ENCODE measurements at places on chromosomes 4 and X.

DNA sequence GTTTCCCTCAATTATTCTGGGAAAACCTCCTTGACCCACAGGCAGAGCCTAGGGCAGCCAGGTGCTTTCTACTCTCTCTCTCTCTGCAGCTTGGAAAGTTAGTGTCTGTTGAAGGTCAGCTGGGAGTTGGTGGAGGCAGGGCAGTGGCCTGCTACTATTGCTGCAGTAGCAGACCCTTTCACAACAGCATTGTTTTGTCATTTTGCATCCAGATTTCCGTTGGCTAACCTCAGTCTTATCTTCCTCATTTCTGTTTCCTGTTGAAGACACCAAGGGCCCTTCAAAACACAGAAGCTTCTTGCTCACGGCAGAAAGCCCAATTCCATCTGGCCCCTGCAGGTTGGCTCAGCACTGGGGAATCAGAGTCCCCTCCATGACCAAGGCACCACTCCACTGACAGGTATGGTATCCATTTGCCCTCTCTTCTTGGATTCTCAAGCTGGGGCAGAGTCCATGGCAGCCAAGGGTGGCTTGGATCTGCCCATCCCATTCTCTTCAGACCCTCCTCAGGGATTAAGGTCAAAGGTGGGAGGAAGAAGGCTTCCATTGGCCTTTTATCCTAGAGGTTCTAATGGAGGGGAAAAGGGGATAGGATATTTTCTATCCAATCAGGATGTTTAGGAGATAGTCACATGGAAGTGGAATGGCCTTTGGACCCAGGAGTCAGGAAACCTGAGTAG lies 24.6 kb downstream of the VSIG4 start:
- DNase-seq: no peak

DNA sequence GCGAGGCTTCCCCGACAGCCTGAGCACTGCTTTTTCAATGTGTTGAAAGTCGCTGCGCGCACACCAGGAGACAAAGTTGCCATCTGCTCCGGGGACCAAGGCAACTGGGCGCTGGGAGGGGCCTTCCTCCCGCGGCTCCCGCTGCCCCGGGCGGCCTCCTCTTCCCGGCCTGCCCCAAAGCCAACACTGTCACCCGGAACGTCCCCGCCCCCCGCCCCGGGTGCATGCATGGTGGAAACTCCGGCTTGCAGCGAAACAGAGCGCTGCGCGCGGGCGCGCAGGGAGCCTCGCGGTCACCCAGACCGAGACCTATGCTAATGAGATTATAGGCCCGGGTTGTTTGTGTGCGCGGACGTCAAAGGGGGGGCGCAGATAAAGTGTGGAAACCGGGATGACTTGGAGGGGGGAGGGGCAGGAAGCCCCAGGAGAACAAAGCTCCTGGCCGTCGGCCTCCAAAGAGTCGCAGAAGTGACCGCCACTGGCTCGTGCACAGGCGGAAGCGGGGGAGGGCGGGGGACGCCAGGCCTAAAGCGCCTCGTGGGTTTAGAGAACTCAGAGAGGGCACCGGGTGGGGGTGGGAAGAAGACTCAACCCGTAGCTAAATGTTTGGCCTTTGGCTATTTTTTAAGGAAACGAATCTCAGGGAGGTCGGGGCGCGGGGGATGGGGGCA lies 88.8 kb downstream of the BCOR start:
- DNase-seq: peak; percentile 73

DNA sequence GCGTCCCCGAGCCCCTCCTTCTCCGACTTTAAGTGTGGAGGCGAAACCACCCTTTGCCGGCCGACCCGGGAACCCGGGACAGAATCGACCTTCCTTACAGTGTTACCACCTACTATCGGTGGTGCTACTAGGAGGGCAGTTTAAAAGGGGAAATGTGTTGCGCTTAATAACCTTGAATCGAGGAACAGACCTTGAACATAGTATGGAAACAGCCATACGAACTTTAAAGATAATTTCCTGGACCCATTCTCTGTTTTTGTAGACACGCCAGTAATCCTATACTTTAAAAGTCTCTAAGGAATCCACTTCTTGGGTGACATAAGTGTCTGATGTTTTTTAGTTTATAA lies 1.5 kb downstream of the ING2 start:
- no peak for DNase-seq

DNA sequence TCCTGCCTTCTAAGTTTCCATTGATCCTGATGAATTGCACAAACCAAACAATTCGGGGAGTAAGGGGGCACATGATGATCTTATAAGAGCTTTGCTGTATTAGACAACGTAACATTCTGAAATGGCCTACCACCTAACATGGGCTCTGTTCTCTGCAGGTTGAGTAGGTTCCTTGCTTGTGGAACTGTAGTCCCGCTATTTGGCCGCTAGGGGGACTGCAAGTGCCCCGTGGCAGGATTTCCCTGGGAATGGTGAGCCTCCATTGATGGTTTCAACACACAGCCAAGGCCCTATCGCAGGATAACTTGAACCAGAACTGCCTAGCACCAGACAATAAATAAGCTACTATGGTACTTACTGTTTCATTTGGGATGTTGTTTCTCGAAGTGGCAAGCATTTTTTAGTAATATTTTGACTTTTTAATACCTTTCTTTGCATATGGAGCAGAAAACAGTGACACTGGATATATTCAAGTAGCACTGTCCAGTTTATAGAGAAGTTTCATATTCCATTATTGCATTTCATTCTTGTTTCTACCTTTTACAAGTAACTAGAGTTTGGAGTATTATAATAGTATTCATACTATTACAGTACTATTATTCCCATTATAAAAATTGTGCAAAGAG lies 11.9 kb downstream of the AR start:
- no peak for DNase-seq

DNA sequence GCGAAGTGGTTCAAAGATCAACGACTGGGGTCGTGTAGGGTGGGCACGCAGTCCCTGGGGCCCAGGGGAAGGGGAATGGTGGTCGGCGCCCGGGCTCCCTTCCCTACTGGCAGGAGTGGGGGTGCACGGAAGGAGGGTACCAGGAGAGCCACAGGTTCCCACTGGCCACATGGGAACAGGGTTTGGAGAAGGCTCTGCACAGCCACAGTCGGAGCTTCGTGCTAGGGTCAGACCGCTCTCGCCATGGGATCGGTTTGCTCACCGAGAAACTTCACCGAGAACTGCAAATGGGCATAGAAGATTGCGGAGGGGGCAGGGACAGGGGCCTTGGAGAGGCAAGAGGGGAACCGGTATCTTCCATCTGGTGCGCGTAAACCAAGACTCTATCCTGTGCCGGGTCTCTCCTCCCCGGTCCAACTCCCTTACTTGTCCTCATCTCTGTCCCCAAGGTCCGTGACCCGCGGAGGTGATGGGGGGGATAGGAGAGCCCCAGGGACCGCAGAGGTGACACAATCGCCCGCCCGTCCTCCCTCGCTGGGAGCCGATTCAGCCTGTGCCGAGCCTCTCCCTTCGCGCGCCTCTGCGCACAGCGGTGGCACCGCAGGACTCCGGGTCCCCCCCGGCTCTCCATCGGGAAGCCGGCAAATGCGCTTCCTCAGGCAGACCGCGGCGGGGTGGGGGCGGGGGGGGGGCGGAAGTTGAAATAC lies 1.0 kb downstream of the SCD5 start:
- DNase-seq: peak; percentile 62

DNA sequence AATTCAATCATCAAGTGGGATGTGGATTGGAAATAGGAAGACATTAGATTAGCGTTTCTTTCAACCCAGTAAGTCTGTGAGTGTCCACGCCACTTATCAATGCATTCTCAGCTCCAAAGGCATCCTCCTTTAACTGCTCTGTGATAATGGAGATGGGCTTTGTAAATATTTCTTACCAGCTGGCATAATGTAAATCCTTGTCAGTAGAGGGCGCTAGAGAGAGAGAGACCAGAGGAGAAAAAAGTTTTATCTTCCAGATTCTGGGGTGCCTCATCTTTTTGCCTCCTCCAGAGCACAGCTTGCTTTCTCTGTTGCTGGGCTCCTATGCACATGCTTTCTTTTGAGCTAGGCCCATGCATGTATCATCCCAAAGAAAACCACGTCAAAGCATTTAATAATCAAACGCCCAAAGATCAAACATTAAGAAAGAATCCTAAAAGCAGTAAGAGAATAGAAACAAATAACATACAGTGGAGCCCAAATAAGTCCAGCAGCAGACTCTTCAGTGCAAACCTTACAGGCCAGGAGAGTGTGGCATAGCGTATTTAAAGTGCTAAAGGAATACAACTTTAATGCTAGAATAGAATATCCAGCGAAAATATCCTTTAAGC lies 9.6 kb upstream of the MTMR1 start:
- DNase-seq: peak; percentile 40

All from spinal cord (tissue), 10 donors.